ENCODE measurements at places on chromosomes 4 and X.

DNA sequence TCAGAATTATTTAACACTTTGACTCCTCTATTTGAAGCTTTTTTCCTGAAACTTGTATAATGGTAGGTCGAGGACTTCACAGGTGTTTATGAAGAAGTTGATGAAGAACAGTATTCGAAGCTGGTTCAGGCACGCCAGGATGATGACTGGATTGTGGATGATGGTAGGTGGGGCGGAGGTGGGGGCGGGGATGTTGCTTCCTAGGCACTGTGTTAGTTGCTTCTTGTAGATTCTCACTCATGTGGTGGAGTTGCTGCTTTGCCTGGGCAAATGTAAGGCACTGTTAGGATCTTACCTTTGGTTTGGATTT is 9.4 kb downstream of the POLA1 start:
- no peak for DNase-seq

GRCh38 chrX:77431227-77431626 is 16.0 kb upstream of the FGF16 start:
- no peak for DNase-seq

- no peak for DNase-seq
These were observed 68.6 kb downstream of the BMP15 start for GRCh38 chrX:50978920-50979682.

- no peak for DNase-seq
These were observed 99.8 kb downstream of the PHKA2 start for GRCh38 chrX:18883961-18884765.

Measured in stimulated activated CD8-positive, alpha-beta memory T cell treated with anti-CD3 and anti-CD28 coated beads, Interleukin-12 subunit alpha, Interleukin-12 subunit beta, amount 100 ng/mL, for 4 hours (primary cell).